GM06990 (cell line): ENCODE measurements at places on chromosomes 13 and 19.

DNA sequence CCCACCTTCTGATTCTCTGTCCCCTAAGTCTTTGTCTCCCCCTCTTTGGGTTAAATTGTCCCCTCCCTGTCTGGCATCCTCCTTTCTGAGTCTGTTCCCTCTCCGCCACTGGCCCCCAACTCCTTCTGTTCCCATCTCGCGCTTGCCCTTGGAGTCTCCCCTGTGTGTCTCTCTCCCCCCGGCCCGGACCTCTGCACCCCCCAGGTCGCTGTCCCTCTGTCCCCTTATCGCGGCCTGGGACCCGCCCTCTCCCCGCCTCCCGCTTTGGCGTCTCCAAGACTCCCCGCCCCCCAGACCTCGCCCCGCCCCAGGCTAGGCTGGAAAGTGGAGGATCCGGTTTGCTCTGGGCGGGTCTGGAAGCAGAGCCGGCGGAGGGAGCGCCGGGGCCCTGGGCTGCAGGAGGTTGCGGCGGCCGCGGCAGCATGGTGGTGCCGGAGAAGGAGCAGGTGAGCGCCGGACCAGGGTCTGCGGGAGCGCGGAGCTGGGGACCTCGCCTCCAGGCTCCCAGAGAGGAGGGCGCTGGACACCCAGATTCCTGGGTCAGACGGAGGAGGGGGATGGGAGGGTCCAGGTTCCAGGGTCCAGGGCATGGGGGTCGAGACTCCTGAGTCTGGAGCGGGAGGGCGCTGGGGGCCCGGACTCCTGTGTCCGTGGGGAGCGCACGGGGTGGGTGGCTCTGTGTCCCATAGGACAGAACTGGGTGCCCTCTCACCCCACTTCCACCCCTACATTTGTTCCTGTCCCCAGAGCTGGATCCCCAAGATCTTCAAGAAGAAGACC, at the start of gene TRPM4:
Gene TRPM4, plus strand, starts transcription at position 348 of the 780 bp plus-strand sequence. Its CDS starts 75 bp downstream, at position 423.
- no peak for DNase-seq

DNA sequence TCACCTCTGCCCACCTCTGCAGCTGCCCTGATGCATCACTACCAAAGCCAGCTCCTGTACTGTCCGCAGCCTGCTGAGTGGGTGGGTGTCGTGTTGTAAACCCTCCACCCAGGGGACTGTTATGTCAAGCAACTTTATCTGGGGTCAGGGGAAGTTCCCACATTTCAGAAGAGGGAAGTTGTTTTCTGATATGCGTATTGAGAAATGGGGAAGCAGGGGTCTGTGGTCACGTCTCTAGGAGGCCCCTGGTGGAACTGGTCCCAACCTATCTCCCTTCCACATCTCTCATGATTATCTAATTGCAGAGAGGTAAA, 31.2 kb downstream of the CLEC17A start:
- peak; percentile 62 for DNase-seq

- DNase-seq, result no peak
Observed at GRCh38 chr19:29420065-29420464, 105.7 kb upstream of the VSTM2B start.

DNA sequence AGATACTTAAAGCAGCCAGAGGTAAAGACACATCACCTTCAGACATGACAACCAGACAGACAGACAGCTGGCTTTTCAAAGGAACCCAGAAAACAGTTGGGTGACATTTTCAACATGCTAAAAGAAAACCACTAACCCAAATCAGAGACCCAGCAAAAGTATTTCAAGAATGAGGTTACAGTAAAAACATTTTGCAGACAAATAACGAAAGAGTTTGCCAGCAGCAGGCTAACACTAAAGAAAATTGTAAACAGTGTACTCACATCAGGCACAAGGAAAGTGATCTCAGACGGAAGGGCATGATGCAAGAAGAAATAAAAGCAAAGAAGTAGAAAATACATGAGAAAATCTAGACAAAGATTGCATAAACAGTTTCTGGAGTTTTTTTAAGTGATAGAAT, 46.4 kb downstream of the AP1M1 start:
- no peak for DNase-seq

- DNase-seq, result no peak
Observed at GRCh38 chr13:30125422-30126073, 181.8 kb downstream of the KATNAL1 start.

DNA sequence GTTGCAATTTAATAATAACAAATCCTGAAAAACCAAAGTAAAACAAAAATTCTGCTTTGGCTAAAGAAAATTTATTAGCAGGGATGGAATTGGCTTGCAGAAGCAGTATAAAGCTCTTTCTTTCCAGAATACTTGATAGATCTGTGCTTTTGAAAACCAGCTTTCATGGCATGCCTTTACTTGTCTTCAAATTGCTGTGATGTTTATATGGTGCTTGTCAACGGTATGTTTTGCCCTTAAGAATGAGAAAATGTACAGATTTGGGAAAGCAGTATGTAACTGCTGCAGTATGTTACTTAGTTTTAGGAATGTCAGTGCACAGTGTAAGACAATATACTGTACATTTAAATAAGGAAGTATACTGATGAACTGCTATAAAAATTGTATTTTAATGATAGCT, 120.8 kb upstream of the PCDH20 start:
- no peak for DNase-seq

- DNase-seq, result no peak
Observed at GRCh38 chr19:4547303-4548237, 7.7 kb upstream of the LRG1 start.
